ENCODE measurements at places on chromosomes 7 and 10.
A peak's percentile ranks its signal among the peaks of the same experiment; 100 is the strongest.

GRCh38 chr10:31075881-31076609, 44.4 kb upstream of the ZNF438 start:
- no peak for DNase-seq

GRCh38 chr10:124374535-124375352, 44.0 kb downstream of the OAT start:
- no peak for DNase-seq

DNA sequence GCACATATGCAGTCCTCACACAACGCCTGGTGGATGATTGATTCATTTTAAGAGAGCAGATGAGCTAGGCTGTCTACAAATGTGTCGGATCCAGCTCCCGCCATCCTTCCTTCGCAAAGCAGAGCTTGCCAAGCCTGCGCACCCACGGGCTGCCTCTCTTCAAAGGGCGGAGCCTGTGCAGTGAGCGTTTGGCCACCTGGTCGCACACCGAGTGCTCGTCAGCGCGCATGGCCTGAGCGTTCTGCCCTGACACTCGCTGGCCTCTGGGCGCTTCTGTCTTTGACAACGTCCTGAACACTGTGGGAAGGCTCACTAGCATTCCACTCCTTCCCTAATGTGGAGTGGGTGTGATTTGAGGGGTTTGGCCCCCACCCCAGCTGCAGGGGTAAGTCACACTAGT, 47.1 kb upstream of the TMEM72 start:
- DNase-seq: no peak

DNA sequence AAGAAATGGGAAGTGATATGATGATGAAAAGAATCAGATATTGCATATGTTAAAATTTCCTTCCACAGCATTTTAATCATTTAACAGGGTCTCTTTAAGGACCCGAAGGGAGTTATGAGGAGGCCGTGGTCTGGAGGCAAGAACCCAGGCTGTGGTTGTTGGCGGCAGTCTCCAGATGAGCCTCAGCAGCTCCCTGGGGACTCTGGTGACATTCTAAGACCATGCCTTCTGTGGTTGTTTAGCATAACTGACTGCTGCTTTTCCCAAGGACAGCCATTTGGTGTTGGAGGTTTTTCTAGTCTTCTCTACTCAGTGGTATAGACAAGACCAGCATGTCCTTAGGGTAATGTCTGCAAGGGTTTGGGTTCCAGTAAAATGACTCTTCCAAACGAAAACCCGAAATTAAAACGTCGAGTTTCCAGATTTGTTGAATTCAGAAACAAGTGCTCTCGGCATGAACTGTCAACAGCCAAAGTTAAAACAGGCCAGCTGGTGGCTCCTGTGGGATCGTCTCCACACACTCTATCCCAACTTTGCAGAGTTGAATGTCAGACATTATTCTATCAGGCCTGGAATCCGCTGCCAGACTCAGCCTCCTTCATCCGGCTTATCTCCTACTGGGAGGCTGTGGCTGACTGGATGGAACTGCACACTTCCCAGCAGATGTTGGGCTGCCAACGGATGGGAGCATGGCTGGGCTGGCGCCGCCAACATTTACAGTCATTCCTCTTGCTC, 183.1 kb downstream of the TAX1BP1 start:
- DNase-seq: no peak

DNA sequence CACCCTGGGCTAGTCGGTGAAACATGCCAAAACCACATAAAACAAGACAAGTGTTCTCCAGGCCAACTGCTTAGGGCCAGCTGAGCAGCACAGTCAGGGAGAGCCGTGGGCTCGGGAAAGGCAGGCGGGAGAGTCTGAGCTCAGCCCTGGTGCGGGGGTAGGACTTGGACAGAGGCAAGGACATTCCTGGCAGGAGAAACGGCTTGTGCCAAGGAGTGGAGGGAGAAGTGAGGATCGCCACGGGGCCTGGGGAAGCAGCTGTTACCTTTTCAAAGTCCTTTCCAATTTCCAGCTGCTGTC, 4.2 kb downstream of the ELN start:
- peak; percentile 23 for DNase-seq

GRCh38 chr7:132709971-132710567, 133.8 kb upstream of the PLXNA4 start:
- DNase-seq: peak; percentile 29

Data from bronchial epithelial cell (primary cell).